ENCODE measurements at places on chromosomes 12 and 14.
A peak's percentile ranks its signal among the peaks of the same experiment; 100 is the strongest.

- DNase-seq: no peak
Measured at GRCh38 chr12:49046129-49046895, 14.3 kb downstream of the KMT2D start.

DNA sequence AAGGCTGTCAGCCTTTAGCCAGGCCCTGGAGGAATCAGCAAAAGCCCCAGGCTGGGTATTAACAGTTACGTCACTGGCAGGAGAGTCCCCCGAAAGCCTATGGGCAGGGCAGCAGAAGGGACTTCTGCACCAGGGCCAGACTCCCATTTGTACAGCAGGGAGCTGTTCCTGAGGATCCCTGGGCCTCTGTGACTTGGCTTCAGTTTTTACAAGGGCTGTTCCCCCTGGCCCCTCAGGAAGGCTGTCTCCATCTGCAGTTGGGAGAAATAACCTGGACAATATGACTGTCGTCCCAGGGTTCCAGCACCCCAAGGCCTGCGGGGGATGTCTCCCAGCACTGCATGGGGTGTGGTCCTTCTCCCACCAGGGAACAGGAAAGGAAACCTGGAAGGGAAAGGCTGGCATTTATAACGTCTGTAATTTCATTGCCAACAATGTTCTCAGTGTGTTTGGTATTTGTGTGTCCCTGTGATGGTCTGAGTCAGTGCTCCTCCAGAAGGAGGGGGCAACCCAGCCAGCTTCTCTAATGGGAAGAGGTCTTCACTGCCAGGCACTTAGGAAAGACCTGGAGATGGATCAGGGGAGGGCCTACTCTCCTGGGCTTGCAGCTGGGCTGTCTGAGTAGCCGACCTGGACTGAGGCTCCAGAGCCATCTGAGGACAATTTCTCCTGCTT is 42.4 kb downstream of the ERH start:
- DNase-seq: peak; percentile 49

GRCh38 chr14:98219638-98220037 is 1052.4 kb downstream of the BCL11B start:
- DNase-seq: no peak

DNA sequence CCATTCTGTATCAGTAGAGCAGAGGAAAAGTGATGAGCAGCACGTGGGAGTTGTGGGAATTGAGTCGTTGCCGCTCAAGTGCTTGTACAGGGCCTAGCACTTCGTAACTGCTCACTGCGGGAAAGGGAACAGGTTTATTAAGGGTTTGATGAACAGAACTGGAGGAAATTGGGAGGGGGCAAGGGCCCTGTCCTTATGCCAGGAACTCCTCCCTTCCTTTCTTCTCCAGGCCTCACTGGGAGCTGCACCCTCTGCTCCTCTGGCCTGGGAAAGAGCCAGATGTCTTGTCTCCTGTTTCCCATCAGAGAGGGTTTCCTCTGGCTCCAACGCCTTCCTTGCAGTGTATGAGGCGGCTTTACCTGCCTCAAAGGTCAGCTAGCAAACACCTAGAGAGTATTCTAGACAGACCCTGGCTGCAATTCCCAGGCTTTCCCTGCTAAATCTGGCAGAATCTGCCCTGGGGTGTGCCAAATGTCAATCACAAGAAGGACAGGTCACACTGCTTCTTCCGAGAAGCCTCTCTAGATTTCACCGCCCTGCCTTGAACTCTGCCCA is 78.4 kb downstream of the NTF3 start:
- no peak for DNase-seq

DNA sequence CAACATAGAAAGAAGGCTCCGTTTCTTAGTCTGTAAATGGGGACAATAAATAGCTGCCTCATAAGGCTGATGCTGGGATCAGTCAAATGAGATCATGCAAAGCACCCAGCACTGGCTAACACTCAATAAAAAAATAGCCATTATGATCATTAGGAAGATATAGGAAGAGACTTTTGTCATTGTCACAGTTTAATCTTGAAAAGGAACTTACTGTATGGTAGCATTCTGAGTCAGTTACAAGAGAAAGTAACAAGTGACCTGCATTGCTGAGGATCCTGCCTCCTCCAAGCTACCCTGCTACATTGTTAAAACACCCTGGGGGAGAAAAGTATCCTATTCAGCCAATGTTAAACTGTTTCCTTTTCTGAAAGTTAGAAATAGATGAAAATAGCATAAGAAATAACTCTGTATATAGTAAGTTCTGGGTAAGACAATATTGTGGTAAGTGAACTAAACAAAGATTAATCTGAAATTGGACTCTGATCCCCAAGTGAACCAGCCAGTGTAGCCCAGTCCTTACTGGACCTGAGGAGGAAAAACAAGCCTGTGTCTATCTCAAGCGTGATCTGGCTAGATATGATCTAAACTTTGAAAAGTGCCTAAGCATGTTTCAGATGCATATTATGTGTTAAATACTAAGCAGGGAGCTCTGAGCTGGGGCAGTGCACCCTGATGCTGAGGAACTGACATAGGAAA is 3.6 kb upstream of the NUDT4 start:
- no peak for DNase-seq

DNA sequence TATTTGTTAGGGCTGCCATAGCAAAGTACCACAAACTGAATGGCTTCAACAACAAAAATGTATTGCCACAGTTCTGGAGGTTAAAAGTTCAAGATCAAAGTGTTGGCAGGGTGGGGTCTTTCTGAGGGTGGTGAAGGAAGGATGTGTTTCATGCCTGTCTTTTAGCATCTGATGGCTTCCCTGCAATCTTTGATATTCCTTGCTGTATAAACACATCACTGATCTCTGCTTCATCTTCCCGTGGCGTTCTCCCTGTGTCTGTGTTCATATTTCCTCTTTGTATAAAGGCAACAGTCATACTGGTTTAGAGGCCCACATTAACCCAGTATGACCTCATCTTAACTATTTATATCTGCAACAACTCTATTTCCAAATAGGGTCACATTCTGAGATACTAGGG is 167.5 kb downstream of the BTG1 start:
- no peak for DNase-seq

- DNase-seq: peak; percentile 28
Measured at GRCh38 chr12:101107032-101107763, 102.8 kb downstream of the SLC5A8 start.
